Activated CD4-positive, alpha-beta memory T cell treated with anti-CD3 and anti-CD28 coated beads for 36 hours (primary cell): ENCODE measurements at places on chromosomes 1 and 21. TPM values are rescaled to one million over a fixed set of nuclear protein-coding genes. Genes with fewer than 3 reads are reported as not detected.

DNA sequence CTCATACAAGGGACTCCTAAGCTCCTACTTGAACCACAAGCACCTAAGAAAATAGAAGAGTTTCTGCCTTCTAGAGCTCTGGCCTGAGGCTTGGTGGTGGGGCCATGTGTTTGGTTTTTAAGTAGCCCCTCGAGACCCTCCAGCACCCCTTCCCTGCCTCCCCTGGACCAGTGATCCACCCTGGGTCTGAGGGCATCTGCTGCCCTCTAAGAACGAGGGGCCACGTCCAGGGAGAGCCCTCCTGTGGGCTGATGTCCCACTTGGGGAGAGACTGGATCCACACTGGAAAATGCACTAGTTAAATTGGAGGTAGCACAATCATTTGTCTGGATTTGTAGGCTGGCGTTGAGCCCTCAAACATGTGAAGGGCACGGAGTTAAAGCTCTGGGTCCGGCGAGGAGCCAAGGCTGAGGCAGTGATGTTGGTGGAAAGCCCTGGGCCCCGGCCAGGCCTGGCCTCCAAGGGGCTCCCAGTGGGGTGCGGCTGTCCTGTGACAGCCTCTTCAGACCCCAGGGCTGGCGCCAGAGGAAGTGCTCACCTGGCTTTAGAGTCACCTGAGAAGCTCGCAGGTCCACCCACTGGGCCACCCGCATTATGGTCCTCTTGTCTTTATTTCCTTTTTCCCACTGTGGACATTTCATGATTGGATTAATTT lies 65.2 kb downstream of the SLC37A1 start:
- no peak overlapping the region for H3K4me3 ChIP-seq
- H3K4me1 ChIP-seq = no peaks in the 10 kb centered on the region
- peaks cover 26% of the 10 kb centered on the region for H3K36me3 ChIP-seq
- no peaks in the 10 kb centered on the region for H3K27me3 ChIP-seq
- H3K27ac ChIP-seq = no peak overlapping the region
- no peak for DNase-seq

GRCh38 chr1:18118078-18118477 lies 10.5 kb downstream of the IGSF21 start:
- peaks cover 30% of the 10 kb centered on the region for H3K27me3 ChIP-seq
- H3K4me1 ChIP-seq = no peaks in the 10 kb centered on the region
- DNase-seq = no peak
- H3K27ac ChIP-seq = no peak overlapping the region
- H3K36me3 ChIP-seq = no peaks in the 10 kb centered on the region

- no peak overlapping the region for H3K4me3 ChIP-seq
- H3K4me1 ChIP-seq = no peaks in the 10 kb centered on the region
- no peak overlapping the region for H3K27ac ChIP-seq
Measured at GRCh38 chr1:75469586-75470173, 141.2 kb downstream of the SLC44A5 start.

GRCh38 chr1:40894455-40894854 lies 32.3 kb upstream of the CITED4 start:
- H3K4me3 ChIP-seq = no peak overlapping the region
- H3K27me3 ChIP-seq = peaks cover 2% of the 10 kb centered on the region
- H3K27ac ChIP-seq = no peak overlapping the region
- H3K4me1 ChIP-seq = no peaks in the 10 kb centered on the region
- no peak for DNase-seq

DNA sequence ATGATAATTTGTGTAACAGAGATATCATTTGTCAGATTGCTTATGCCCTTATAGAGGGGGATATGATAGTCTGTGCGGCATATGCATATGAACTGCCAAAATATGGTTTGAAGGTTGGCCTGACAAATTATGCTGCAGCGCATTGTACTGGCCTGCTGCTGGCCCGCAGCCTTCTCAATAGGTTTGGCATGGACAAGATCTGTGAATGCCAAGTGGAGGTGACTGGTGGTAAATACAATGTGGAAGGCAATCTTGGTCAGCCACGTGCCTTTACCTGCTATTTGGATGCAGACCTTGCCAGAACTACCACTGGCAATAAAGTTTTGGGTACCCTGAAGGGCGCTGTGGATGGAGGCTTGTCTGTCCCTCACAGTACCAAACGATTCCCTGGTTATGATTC lies 82.4 kb downstream of the ZMYM4 start:
- no peaks in the 10 kb centered on the region for H3K27me3 ChIP-seq
- peaks cover under 1% of the 10 kb centered on the region for H3K4me1 ChIP-seq
- H3K27ac ChIP-seq = no peak overlapping the region
- DNase-seq = no peak
- no peak overlapping the region for H3K4me3 ChIP-seq

GRCh38 chr1:185790194-185790735 lies 56.1 kb downstream of the HMCN1 start:
- H3K27ac ChIP-seq = no peak overlapping the region
- no peaks in the 10 kb centered on the region for H3K36me3 ChIP-seq
- peaks cover 6% of the 10 kb centered on the region for H3K27me3 ChIP-seq
- H3K4me3 ChIP-seq = no peak overlapping the region

DNA sequence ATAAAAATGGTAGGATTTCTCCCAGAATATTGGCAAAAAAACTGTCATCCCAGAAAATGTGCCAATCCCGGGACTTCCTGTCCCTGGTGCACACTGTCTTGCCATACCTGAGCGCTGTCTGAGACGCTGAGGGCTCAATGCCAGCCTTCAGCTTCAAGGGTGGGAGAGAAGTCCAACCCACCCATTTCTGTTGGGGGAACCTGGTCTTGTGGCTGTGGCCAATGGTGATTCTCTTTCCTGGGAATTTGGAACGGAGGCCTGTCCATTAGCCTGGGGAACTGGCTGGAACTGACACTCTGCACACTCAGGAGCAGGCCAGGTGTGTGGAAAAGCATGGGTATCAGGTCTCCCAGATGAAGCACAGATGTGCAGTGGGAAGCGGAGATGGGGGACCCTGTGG lies 6.7 kb downstream of the MTHFR start:
- H3K4me1 ChIP-seq = peaks cover 19% of the 10 kb centered on the region
- no peak for DNase-seq
- no peak overlapping the region for H3K27ac ChIP-seq

GRCh38 chr21:42759594-42759927 lies 106.1 kb downstream of the PDE9A start:
- no peaks in the 10 kb centered on the region for H3K4me1 ChIP-seq
- H3K4me3 ChIP-seq = no peak overlapping the region
- H3K36me3 ChIP-seq = no peaks in the 10 kb centered on the region
- DNase-seq = no peak
- no peaks in the 10 kb centered on the region for H3K27me3 ChIP-seq

- H3K27ac ChIP-seq = no peak overlapping the region
- H3K4me1 ChIP-seq = peaks cover 7% of the 10 kb centered on the region
- no peak for DNase-seq
- H3K36me3 ChIP-seq = no peaks in the 10 kb centered on the region
Measured at GRCh38 chr21:34204481-34205439, 131.4 kb downstream of the MRPS6 start.

- peak; percentile 21 for DNase-seq
- peak within 1 kb of the TSS; percentile 72 for H3K4me3 ChIP-seq
- no peak within 1 kb of the TSS for H3K27ac ChIP-seq
- peaks cover 10% of the 10 kb centered on the region for H3K4me1 ChIP-seq
- H3K27me3 ChIP-seq = peaks cover 27% of the 10 kb centered on the region
Measured at GRCh38 chr1:66533804-66534740, at the start of gene SGIP1. Gene SGIP1 (plus strand): TSS chr1:66534153. CDS start chr1:66534359, 206 bp downstream.

GRCh38 chr1:165276314-165276713 lies 80.2 kb downstream of the LMX1A start:
- no peak overlapping the region for H3K4me3 ChIP-seq
- no peak for DNase-seq
- H3K27me3 ChIP-seq = peaks cover under 1% of the 10 kb centered on the region

- H3K36me3 ChIP-seq = no peaks in the 10 kb centered on the region
- H3K27ac ChIP-seq = no peak overlapping the region
- H3K27me3 ChIP-seq = no peaks in the 10 kb centered on the region
- H3K4me1 ChIP-seq = peaks cover 12% of the 10 kb centered on the region
Measured at GRCh38 chr1:156069490-156070455, 8.8 kb downstream of the RAB25 start.

- H3K27me3 ChIP-seq = peaks cover 39% of the 10 kb centered on the region
- no peaks in the 10 kb centered on the region for H3K36me3 ChIP-seq
- peak overlapping the region; percentile 72 for H3K4me3 ChIP-seq
- H3K27ac ChIP-seq = no peak overlapping the region
- DNase-seq = no peak
- H3K4me1 ChIP-seq = peaks cover 7% of the 10 kb centered on the region
Measured at GRCh38 chr1:212949771-212950170, 570 bp upstream of the VASH2 start.

DNA sequence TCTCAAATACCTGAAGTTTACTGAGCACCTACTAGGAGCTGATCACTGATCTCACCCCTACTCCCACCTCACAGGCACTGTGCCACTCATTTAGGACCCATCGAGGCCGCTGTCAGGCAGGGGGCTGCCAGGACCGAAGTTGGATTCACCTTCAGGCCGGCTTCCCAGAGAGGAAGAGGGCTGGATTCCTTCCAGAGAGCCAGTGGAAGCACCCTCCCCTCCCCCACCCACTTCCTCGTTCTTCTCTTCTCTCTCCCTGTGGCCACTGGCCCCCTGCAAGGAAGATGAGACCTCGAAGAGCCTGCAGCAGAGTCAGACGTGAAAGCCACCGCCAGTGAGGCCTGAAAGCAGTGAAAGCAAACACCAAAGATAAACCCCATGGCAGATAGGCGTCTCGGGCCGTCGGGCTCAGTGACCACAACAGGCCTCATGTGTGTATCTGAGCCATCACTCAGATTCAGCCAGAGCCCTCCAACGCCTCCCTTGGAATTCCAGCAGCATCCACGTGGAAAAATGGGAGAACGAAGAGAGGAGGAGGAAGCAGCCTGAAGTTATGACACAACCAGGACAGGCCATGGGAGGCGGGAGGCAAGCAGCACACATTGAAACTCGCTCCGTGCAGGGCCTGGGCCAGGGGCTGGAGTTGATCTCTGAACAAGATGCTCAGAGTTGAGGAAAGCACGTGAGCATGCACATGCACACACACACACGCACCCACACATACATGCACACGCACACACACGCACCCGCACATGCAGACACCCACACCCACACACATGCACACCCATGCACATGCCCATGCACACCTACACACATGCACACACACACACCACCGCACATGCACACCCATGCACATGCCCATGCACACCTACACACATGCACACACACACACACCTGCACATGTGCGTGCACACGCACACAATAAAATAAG lies 6.2 kb upstream of the AGTRAP start:
- no peaks in the 10 kb centered on the region for H3K36me3 ChIP-seq
- no peaks in the 10 kb centered on the region for H3K27me3 ChIP-seq
- H3K27ac ChIP-seq = peak overlapping the region; percentile 67

- H3K4me1 ChIP-seq = peaks cover 7% of the 10 kb centered on the region
- peaks cover 5% of the 10 kb centered on the region for H3K27me3 ChIP-seq
- no peak overlapping the region for H3K27ac ChIP-seq
- no peak overlapping the region for H3K4me3 ChIP-seq
- DNase-seq = no peak
- H3K36me3 ChIP-seq = peaks cover 3% of the 10 kb centered on the region
Measured at GRCh38 chr1:231424950-231425805, 3.1 kb upstream of the EGLN1 start.

- no peaks in the 10 kb centered on the region for H3K36me3 ChIP-seq
- no peak overlapping the region for H3K27ac ChIP-seq
- no peak overlapping the region for H3K4me3 ChIP-seq
- DNase-seq = no peak
Measured at GRCh38 chr1:22747021-22747734, 36.5 kb downstream of the EPHB2 start.

- no peak overlapping the region for H3K27ac ChIP-seq
- no peak overlapping the region for H3K4me3 ChIP-seq
- no peak for DNase-seq
- no peaks in the 10 kb centered on the region for H3K4me1 ChIP-seq
Measured at GRCh38 chr1:18342744-18343143, 138.0 kb upstream of the KLHDC7A start.

- H3K36me3 ChIP-seq = no peaks in the 10 kb centered on the region
- H3K27me3 ChIP-seq = peaks cover 59% of the 10 kb centered on the region
- H3K27ac ChIP-seq = no peak overlapping the region
Measured at GRCh38 chr1:202643397-202644218, 66.6 kb downstream of the SYT2 start.

DNA sequence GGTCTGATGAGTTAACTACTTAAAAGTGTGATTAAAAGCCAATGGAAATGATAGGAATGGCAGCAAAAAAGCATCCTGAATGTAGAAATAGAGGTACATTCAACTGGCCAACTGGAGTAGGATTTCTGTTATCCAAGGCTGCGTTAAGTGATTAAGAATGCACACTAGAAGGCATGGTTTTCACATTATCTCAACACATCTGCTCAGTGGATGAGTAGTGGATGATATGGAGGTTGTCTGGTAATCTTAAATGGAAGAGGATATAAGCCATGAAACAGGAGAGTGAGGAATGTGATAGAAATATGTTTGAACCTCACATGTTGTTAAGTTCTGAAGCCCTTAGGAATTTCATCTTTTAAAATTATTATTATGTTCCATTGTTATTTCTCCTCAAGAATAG lies 839.9 kb downstream of the USP25 start:
- H3K4me3 ChIP-seq = no peak overlapping the region
- H3K36me3 ChIP-seq = no peaks in the 10 kb centered on the region
- DNase-seq = no peak
- no peak overlapping the region for H3K27ac ChIP-seq

- peaks cover 5% of the 10 kb centered on the region for H3K4me1 ChIP-seq
- no peak for DNase-seq
- H3K4me3 ChIP-seq = no peak overlapping the region
Measured at GRCh38 chr1:114218361-114219171, 64.9 kb upstream of the SYT6 start.

DNA sequence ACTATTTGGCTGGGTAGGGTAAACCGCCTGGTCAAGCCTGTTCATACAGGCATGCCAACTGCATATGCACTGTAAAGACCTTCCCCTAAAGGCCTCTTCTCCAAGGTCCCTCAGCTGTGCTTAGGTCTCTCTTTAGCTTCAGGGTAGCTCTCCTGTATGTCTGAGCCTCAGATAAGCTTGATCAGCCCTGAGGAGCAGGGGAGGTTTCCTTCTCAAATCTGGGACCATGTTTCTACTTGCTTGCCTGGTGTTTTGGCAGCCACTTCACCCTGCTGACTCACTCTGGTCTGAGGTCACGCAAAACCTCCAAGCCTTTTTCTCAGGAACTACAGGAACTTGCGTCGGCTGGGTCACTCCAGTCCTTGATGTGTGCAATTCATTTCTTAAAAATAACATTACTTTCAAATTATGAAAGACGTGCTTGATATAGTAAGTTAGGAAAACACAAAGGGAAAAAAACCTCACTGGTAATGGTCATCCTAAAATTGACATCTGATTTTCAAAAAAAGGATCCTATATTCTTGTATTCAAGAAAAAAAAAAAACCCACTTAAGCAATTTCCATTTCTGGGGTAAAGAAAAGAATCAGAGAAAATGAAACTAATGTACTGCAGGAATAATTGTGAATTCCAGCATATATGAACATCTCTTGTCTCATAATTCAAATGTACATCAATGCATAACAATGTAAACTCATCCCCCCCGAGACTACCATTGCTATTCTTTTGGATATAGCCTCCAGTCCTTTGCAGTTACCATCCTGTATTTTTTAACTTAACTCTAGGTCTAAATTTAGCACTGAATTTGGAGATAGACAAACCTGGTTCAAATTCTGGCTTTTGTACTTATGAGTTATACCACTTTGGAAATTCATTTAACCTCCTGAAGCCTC lies 24.8 kb upstream of the RNF19B start:
- DNase-seq = peak; percentile 87
- peak overlapping the region; percentile 92 for H3K27ac ChIP-seq
- peak overlapping the region; percentile 31 for H3K4me3 ChIP-seq
- no peaks in the 10 kb centered on the region for H3K27me3 ChIP-seq

The COL8A2 gene
- total RNA-seq = not detected

The FCRL5 gene
- not detected for total RNA-seq

The IFI44L gene
- total RNA-seq = 38.3 TPM

The PROK1 gene
- not detected for total RNA-seq

The EVI5 gene
- 37.2 TPM for total RNA-seq

The PPIAL4G gene
- total RNA-seq = 0.12 TPM

The FCRL3 gene
- total RNA-seq = 0.69 TPM

The CCDC27 gene
- not detected for total RNA-seq

The C4BPA gene
- not detected for total RNA-seq

The LAD1 gene
- total RNA-seq = not detected
